ENCODE measurements at places on chromosomes 7 and 10.

- no peak for DNase-seq
Observed at GRCh38 chr7:70237256-70237655, 639.0 kb downstream of the AUTS2 start.

- no peak for DNase-seq
Observed at GRCh38 chr10:12629767-12630165, 280.4 kb downstream of the CAMK1D start.

DNA sequence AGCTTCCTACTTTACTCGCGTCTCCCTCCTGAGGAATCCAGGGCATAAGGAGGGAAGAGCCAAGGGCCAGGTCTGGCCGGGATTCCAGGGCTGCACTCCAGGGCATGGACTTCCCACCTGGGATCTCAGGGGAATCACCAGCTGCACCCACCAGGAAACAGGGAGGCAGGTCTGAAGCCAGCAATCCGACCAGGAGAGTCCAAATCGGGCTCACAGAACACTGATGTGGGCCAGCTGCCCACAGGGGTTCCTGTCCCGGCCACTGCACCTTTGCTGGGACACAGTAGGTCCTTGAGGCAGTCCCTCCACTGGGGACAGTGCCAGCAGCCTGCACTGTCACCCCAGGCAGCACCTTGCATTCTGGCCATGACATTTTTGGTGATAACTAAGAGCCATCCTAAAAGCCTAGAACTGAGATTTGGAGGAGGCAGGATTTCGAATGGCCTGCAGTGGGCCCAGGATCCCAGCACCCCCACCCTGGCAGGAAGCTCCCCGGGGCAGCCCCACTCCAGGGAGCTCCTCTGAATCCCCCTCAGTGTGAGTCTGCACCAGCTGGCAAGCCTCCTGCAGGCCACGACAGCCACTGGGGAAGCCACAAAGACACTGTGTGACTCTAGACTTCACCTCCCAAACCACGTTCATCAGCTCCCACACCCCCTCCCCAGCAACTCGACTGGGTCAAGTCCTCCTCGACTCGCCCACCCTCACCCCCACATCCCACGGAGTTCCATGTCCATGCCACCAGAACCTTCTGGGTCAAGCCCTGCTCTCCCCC lies 71.5 kb upstream of the PPP2R2D start:
- DNase-seq, result no peak

GRCh38 chr10:132959559-132959961 lies 17.2 kb upstream of the CFAP46 start:
- DNase-seq, result no peak

All from frontal cortex (tissue), 4 donors.